ENCODE measurements at places on chromosomes 1 and 21. TPM values are rescaled to one million over a fixed set of nuclear protein-coding genes. Genes with fewer than 3 reads are reported as not detected.

DNA sequence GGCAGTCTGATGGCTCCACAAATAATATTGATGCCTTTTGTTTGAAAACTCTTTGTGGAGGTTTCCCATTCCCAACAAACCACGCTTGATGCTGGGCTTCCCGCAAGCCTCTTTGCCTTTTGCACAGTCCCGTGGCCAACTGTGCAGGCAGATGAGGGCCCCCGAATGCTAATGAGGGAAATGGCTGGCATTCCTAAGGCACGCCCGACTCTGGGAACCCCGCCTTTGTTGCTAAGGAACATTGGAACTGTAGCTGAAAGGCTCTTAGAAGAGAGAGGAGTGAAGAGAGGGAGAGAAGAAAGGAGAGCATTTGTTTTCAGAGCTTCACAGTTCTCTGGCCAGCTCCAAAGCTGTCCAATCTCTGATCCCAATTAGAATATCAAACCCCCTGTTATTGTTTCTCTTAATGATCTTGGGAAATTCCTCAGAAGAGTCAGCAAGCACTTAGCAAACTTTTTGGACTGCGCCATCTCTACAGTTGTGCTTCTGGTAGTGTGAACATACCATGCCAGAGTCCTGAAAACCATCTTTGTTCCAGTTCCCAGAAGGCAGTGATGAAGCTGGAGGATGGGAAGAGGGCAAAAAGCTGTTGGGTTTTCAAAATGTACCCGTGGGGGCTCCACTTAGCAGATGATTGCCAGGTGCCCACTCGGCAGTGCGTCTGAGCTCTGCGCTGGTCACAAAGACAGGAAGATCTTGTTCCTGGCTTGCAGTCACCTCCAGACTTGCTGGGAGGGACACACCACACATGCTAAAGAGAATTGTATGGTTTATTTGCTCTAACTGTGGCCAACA, 60.1 kb upstream of the CYP2J2 start:
- no peak for DNase-seq

DNA sequence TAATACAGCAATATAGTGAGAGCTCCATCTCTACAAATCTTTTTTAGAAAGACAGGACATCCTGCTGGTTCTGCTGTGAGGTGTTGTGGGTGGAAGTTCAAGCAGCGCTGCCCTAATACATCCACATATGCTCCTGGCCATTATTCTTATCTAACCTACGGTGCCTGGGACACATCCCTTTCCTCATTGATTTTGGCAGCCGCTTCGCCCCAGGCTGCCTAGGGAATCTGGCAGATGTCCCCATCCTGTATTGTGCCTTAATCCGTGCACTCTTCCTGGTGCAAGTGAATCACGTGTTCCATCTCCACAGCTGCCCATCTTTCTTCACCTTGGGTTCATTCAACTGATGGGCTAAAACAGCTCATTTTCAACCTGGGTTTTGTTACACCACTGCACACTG, 3.1 kb upstream of the UBE2G2 start:
- no peak for DNase-seq

DNA sequence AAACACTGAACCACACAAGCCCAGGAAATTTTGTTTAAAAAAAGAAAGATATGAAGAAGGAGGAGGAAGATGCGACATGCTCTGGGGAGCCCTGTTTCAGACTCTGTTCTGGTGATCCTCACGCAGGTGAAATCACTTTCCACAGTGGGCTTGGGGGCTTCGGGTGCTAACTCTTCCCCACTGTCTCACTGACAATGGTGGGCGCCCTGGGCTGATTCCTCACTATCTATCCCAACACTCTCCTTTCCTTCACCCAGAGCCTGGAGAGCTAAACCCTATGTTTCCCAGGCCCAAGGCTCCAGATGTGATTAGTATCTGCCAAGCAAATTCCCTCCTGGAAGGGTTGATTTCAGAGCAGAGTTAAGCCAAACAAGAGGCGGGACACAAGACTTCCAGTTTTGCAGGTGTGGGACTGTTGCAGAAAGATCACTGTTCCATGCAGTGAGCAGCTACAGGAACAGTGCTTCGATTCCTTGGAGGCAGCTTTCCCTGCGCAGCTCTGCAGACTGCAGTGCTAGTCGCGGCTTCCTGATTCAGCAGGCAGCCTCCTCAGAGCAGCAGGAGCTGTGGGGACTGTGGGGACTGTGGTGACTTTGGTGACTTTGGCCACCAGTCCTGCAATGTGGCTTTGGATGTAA, 168.3 kb downstream of the RHOU start:
- no peak for DNase-seq

GRCh38 chr1:55969322-55969721, 610.0 kb downstream of the PLPP3 start:
- DNase-seq, result no peak

GRCh38 chr1:149915429-149916192, 2.0 kb downstream of the SV2A start:
- no peak for DNase-seq

DNA sequence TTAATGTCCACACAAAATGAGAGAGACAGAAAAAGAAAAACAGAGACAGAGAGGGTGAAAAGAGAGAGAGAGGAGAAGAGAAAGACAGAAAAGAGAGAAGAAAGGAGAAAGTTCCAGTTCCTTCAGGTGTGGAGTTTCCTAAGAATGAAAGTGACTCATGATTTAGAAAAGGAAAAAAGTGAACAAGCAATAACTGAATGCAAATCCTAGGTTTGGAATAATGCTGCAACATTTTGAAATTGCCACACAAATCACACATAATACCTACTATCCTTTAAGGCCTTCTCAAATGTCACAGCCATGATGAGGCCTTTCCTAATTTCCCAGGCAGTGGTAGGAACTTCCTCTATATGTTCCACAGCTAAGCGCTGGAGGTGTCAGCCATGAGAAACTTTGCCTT, 31.5 kb upstream of the XPR1 start:
- DNase-seq, result no peak

Gene DMBX1
- not detected for total RNA-seq

All from CD8-positive, alpha-beta memory T cell (primary cell).